ENCODE measurements at places on chromosomes 16 and 17.

DNA sequence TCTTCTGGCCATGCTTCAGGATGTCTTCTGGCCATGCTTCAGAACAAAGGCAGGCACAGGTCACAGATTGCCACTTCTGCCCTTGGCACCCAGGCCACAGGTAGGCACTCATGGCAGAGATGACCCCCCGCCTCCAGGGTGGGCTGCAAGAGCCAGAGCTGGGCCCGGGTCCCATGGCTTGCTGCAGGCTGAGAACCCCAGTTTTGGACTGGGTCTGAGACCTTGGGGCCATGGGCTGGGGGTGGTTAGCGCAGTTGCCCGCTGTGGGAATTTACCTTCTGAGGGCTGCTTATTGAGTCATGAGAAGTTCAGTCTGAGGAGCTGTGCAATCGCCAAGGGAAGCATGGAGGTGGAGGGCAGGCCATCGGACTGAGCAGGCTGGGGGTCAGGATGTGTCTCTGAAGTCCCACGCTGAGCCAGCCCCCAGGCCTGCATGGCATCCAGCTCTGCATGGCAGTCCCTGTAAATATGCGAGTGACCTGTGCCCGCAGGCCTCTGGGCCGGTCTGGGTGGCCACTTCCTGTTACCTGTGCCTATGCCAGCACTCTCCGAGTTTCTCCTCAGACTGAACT is 1.7 kb downstream of the ANKRD13B start:
- no peak for DNase-seq

DNA sequence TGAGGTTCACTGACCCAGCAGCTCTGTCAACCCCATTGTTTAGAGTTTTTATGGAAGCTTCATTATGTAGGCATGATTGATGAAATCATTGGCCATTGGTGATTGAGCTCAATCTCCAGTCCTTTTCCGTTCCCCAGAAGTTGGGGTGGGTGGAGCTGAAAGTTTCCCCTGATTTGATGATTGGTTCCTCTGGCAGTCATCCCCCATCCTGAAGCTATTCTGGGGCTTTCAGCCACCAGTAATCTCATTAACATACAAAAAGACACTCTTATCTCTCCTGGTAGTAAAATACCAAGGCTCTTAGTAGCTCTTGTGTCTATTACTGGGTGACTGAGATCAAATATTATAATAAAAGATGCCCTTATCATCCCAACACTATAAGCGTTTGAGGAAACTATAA is 67.1 kb downstream of the TANC2 start:
- no peak for DNase-seq

- no peak for DNase-seq
Measured at GRCh38 chr17:81631482-81631881, 5.4 kb downstream of the NPLOC4 start.

DNA sequence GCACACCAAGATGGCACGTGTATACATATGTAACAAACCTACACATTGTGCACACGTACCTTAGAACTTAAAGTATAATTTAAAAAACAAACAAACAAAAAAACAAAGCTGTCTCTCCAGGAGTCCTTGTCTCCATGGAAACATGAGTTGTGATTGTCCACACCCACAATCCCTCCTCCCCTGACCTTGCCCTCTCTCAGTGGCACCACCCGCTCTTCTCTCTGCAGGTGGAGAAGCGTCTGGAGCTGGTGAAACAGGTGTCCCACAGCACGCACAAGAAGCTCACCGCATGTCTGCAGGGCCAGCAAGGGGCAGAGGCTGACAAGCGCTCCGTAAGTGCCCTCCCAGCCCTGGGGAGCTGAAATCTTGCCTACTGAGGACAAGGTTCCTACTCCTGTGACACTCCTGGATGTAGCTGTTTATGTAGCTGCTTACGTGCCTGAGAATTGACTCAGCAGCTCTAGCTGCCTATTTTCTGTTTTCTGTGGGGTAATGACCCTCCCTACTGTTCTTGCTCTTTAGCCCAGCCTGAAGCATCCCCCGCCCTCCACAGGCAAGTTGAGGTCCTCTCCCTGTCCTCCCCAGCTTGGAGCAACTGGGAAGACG is 107.0 kb downstream of the ARHGAP44 start:
- no peak for DNase-seq

- DNase-seq, result no peak
Measured at GRCh38 chr16:11423315-11424117, 78.3 kb downstream of the RMI2 start.

DNA sequence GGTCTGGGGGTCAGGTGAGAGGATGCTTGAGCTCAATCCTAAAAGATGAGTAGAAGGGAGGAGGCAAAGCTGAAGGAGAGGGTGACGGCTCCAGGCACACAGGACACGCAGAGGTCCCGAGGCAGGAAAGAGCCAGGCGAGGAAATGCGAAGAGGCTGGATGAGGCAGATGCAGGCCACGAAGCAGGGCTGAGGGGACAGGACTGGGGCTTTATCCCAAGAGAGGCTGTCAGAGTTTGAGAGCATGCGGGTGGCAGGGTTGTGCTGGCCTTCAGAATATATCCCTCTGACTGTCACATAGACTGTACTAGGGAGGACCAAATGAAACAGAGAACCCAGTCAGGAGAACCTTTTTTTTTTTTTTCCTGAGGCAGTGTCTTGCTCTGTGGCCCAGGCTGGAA is 100.2 kb downstream of the RMI2 start:
- no peak for DNase-seq

GRCh38 chr16:51402785-51403184 is 251.7 kb upstream of the SALL1 start:
- DNase-seq, result no peak

GRCh38 chr17:69170377-69170776 is 28.7 kb upstream of the ABCA6 start:
- no peak for DNase-seq

DNA sequence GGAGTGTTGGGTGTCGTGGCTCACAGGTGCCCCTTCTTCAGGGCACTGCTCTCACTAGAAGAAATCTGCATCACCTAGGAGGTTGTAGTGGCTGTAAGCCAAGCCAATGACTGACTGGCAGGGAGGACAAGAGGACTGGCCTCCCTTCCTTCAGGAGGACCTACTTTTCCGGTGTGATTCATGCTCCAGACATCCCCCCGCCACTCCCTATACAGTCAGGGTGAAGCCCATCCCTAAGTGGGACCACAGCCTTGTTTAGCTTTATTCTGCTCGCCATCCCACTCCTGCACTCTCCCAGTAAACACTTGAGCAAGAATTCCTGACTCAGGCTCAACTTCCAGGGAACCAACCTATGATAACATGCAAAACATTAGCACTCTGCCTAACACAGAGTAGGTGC is 67.0 kb downstream of the PLCG2 start:
- DNase-seq, result no peak

- DNase-seq, result no peak
Measured at GRCh38 chr17:8532021-8532420, 96.3 kb downstream of the NDEL1 start.

- DNase-seq, result no peak
Measured at GRCh38 chr16:23026784-23027362, 122.4 kb downstream of the USP31 start.

GRCh38 chr17:30323895-30324319 is 9.9 kb downstream of the TMIGD1 start:
- no peak for DNase-seq

DNA sequence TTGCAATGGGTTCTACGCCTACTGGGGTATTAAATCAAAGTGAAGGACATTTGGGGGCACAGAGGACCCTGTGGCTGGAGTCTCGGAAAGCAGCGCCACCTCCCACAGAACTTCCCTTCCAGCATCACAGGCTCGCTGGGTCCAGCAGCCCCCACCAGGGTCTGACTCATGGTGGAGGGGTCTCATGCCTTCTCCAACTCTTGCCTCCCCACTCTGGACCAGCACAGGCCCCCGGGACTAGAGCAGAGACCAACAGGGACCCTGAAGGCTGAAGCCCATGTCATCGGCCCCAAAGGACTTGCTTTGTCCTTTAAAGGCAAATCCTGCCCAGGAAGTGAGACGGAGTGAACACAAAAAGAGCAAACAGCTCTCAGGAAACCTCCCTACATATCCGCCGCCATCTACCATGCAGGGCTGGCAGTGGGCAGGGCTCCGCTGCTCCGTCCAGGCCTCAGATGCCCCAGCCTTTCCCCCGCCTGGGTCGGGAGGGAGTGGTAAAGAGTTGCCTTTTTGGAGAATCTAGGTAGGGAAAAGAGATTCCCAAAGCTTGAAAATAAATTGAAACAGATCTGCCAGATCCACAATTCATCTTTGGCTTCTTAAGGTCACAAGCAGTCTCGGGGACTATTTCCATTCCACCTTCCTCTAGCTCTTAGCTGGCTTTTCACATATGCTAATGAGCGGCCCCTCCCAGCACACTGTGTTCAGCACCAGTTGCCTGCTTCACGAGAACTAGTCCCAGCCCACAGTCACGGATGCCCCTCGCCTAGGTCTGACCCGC is 2.1 kb upstream of the GPRC5C start:
- DNase-seq, result no peak

- DNase-seq, result no peak
Measured at GRCh38 chr16:77406680-77407079, 28.2 kb downstream of the ADAMTS18 start.

Measured in stimulated activated CD8-positive, alpha-beta memory T cell treated with anti-CD3 and anti-CD28 coated beads, Interleukin-4, amount 100 ng/mL, for 1 hour (primary cell).